ENCODE measurements at places on chromosomes 2 and 18.

- no peak for DNase-seq
These were observed 289.4 kb upstream of the HNRNPA3 start for GRCh38 chr2:176923205-176923604.

GRCh38 chr2:2575870-2576386 is 244.9 kb upstream of the MYT1L start:
- no peak for DNase-seq

- DNase-seq: no peak
These were observed 2.4 kb upstream of the RIF1 start for GRCh38 chr2:151407281-151407680.

- DNase-seq: no peak
These were observed 716.6 kb downstream of the NRXN1 start for GRCh38 chr2:50315336-50315735.

GRCh38 chr2:55151733-55152433 is 80.2 kb downstream of the CLHC1 start:
- DNase-seq: no peak

- DNase-seq: no peak
These were observed 98.1 kb downstream of the SMAD2 start for GRCh38 chr18:47832348-47832747.

DNA sequence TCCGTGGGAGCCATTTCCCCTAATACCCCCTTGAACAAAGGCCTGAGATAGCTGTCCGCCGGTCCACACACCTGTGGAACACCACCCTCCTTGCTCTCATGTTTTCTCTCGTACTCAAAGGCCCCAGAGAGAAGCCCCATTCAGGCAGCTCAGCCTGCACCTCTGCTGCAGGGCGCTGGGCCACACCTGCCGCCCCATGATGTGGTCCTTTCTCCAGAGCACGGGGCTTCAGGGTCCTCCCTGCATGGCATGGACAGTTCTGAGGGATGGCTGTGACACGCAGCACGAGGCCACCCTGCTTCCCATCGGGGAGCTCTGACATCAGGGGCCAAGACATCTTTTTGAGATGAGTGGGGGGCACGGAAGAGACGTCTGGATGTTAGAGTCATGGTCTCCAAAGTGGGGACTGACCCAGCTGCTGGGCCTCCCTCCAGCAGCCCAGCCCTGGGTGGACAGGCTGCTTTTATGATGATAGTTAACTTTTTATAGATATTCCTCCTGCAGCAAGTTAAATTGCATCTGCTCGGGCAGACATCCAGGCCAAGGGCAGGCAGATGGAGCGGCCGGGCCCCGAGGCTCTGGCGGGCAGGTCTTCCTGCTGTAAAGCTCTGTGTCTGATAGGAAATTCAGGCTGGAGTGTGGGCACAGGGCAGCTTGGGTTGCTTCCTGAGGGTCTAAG is 56.7 kb downstream of the SDC1 start:
- no peak for DNase-seq

- no peak for DNase-seq
These were observed 73.5 kb downstream of the KCNF1 start for GRCh38 chr2:10985260-10985659.

DNA sequence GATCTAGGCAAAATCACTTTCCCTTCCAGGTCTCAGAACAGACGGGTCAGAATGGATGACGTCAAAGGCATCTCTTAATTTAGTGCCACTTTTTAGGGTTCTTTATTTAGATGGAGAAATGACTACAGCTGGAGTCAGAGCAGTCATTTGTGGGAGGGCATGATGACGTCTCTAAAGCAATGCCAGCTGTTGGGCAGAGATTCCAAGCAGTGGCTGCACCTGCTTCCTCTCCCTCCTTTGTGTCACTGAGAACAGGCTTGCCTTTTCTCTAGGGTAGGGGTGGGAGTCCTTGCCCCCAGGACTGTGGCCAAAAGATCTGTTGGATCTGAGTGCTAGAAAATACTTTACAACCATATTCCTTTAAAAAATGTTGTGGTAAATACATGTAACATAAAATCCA is 28.7 kb upstream of the SKOR2 start:
- no peak for DNase-seq

GRCh38 chr2:50647381-50647780 is 384.6 kb downstream of the NRXN1 start:
- DNase-seq: no peak

GRCh38 chr2:110829413-110830146 is 97.2 kb downstream of the ACOXL start:
- DNase-seq: no peak

- peak; percentile 53 for DNase-seq
These were observed 392.4 kb downstream of the ALK start for GRCh38 chr2:29528891-29529520.

DNA sequence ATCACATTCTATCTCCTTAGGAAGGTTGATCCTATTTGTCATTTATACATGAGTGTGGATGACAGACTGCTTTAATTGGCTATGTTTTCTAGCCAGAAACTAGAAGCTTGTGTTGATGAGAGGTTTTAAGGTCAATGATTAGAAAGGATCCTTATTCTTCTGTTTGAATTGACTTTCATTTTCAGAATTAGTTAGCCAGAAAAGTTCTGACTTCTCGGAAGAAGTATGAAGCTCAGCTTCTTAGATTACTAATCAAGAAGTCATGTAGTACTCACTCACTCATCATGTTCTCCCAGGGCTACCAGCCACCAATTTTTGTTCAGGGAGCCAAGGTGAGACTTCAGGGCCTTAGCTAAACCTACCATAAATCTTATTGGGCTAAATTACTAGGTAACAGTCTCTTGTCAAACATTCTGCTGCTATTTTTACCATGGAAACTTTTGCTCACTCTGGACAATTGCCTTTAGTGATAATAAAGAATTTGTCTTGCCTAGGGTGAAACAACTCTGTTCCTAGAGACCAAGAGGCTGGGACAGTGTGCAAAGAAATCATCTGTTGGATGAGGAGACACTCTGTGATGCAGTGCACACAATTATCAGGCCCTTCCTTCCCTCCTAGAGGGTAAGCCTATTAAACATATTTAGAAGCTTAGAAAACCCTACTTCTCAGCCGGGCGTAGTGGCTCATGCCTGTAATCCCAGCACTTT is 111.6 kb upstream of the DNMT3A start:
- DNase-seq: peak; percentile 56
